ENCODE measurements at places on chromosomes 7 and 10.

DNA sequence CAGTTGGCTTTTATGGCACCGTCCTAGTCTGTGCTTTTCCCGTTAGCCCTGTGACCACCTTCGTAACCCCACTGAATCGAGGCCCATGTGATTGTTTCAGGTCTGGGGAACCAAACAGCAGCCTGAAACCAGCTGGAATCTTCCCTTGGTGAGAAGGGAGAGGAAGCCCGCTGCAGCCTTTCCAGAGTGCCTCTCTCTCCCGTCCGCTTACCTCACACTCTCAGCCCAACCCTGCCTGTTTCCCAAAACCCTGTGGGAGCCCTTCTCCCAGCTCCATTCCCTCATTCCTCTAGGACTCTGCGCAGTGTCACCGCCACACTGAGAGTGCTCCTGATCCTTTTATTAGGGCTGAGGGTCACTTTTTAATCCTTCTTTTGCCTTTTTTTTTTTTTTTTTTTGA, 139.6 kb downstream of the WDR37 start:
- DNase-seq: no peak

DNA sequence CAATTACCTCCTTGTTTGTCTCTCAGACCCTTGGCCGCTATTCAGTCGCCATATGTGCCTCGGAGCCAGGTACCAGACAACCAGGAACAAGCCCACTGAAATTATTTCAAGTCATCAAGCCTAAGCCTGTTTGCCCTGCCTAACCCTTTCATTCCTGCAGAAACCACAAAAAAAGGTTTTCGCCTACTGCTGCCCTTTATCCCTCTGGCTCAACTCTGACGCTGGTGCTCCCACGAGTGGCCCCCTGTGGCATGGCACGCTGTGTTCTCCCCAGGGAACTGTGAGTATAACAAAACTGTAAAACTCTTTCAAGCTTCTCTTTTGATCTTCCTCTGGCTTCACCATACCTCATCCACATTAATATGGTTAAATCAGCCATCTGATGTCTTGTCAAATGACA, 215.7 kb upstream of the CDC14C start:
- no peak for DNase-seq

DNA sequence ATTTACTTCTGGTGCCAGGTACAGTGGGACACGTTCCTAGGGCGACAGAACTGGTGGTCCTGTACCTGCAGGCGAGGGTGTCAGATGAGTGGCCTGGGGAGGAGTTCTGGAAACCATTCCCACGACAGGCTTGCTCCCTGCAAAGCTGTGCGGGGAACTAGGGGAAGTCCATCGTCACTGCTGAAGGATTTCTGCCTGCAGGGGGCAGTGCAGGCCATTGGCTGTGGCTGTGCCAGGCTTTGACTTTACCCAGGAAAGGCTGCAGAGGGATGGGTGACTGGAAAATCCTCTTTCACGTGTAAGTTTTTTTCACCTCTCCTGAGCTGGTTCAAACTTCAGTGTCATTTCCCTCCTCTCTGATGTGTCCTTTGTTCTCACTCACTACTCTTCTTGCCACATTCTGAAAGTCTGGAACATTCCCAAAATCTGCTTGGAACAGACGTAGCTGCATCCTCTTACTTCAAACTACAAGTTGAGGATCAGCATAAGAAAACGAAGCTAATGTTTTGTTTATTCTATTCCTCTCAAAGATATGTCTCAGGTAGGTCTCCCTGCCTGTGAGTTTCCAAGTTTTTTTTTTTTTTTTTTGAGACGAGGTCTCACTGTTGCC, 126.5 kb downstream of the SH2D4B start:
- peak; percentile 33 for DNase-seq

GRCh38 chr10:23408330-23408976, 30.4 kb upstream of the OTUD1 start:
- no peak for DNase-seq

DNA sequence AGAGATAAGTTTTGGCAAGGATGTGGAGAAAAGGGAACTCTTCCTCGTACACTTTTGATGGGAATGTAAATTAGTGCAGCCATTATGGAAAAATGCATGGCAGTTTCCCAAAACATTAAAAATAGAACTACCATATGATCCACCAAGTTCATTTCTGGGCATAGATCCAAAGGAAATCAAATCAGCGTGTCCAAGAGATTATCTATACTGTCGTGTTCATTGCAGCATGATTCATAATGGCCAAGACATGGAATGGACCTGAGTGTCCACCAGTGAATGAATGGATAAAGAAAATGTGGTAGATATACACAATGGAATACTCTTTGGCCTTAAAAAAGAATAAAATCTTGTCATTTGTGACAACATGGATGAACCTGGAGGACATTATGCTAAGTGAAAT, 70.3 kb upstream of the RSU1 start:
- DNase-seq: no peak

- DNase-seq: no peak
These were observed 66.6 kb downstream of the CAV1 start for GRCh38 chr7:116591202-116592040.

DNA sequence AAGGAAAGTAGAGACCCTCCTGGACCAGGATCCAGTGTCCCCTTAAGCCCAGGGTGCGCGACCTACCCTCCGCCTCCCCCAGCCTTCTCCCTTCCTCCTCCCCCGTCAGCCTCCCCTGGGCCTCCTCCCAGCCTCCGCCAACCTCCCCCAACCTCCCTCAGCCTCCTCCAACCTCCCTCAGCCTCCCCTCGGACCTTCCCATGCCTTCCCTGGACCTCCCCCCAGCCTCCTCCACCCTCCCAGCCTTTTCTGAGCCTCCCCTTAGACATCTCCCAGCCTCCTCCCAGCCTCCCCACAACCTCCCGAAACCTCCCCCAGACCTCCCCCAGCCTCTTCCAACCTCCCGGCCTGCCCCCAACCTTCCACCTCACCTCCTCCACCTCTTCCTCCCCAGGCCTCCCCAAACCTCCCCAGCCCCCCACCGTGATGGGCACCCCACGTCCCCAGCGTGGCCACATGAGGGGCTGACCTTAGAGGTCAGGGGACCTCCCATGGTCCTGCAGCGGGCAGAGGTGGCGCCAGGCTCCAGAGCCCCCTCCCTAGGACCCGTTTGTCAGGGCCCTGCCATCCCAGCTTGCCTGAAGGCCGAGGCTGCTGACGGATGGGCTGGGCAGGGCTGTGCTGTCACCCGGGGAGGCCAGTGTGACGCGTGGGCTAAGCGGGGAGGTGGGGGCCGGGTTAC, 18.8 kb downstream of the FAM20C start:
- DNase-seq: no peak

DNA sequence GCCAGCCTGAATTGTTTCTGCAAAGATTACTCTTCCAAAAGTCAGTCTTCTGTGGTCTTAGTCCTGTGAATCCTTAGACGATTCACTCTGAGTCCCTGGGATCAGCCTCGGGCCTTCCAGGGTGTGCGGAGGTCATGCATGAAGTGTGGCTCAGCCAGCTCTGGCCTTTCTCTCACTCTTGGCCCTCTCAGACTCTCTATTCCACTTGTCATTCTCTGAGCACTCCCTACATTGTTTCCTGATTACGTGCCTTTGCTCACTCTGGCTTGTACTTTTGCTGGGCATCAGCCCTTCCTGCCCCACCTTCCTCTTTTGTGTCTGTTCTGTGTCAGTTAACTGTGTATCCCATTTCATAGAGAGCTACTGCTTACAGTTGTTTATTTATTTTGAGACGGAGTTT, 36.0 kb downstream of the CCNY start:
- DNase-seq: no peak
